ENCODE measurements at places on chromosomes 7 and 10.

DNA sequence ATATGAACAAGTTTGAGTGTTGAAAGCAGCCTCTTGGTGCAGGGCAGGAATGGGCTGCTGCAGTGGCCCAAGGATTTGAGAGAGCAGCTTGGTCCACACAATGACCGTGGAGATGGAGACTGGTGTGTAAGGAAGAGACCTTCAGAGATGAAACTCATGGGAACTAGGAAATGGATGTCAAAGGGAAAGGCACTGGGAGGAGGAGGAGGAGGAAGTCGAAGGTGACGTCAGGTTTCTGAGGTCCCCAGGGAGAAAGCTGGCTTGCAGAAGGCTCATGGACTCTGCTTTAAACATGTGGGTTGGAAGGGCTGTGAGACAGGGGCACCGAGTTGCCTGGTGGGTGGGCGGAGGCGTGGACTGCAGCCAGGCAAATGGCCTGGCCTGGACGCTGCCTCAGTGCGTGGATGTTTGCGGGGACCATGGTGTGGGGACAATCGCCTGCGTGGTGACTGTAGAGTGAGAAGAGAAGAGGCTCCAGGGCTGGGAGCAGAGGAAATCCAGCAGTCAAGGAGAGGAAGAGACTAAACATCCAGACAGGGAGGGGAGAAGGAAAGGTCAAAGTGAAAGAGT lies 14.6 kb downstream of the C10orf71 start:
- DNase-seq, result no peak

GRCh38 chr7:36875794-36876193 lies 151.5 kb upstream of the AOAH start:
- no peak for DNase-seq

GRCh38 chr7:115354925-115355324 lies 433.0 kb downstream of the MDFIC start:
- no peak for DNase-seq

DNA sequence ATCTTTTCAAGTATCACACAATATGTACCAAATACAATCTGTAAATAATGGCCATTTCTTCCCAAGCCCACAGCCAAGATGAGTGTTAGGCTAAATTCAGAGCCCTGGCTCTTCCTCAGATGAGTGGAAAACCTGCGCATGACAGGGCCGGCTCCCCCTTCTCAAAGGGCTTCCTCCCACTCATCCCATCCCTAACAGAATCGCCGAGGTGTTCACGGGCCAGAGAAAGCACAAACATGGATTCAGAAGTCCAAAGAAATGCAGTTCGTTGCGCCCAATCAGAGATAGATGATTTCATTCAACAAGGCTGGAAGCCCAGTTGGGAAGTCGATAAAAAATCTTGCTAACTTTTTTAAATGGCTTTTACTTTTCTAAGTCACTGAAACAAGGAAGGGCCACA lies 121.8 kb downstream of the UBE2H start:
- DNase-seq, result no peak

DNA sequence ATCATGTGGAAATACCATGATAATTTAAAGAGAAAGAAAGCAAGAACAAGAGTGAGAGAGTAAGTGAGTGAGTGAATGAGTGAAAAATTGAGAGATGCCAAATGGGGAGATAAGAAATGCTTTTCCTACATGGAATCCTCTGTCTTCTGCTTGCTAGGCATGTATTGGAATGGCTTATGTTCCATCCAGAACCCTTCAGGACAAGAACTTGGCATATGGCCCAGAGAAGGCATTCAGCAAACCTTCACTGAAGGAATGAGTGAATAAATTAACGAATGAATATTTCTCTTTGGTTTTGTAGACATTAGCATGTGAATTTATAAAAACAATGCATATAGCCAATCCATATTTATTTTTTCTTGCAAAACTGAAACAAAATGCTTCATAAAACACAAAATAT lies 162.2 kb downstream of the LRRTM3 start:
- no peak for DNase-seq

GRCh38 chr10:73209705-73210104 lies 37.4 kb downstream of the DNAJC9 start:
- no peak for DNase-seq

DNA sequence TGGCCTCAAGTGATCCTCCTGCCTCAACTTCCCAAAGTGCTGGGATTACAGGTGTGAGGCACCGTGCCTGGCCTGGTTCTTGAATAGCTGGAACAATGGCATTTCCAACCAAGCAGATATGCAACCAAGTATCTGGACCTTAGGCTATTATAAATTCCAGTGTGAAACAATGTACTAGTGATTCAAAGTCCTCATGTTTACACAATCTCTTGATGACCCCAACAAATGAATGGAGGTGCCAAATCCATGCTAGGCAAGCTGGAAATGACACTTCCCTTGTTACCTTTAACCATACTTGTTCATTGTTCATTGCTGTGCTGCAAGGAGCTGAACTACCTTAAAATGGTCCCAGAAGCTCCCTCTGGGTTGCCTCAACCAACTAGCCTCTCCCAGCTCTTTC lies 282.2 kb upstream of the KLF14 start:
- DNase-seq, result no peak

GRCh38 chr7:112447406-112447805 lies 2.9 kb upstream of the IFRD1 start:
- DNase-seq, result no peak

GRCh38 chr7:130521258-130521951 lies 29.5 kb downstream of the MEST start:
- DNase-seq, result no peak

- DNase-seq, result no peak
Measured at GRCh38 chr10:77504873-77505257, 132.7 kb downstream of the KCNMA1 start.

GRCh38 chr10:10777723-10778122 lies 239.9 kb upstream of the CELF2 start:
- no peak for DNase-seq

DNA sequence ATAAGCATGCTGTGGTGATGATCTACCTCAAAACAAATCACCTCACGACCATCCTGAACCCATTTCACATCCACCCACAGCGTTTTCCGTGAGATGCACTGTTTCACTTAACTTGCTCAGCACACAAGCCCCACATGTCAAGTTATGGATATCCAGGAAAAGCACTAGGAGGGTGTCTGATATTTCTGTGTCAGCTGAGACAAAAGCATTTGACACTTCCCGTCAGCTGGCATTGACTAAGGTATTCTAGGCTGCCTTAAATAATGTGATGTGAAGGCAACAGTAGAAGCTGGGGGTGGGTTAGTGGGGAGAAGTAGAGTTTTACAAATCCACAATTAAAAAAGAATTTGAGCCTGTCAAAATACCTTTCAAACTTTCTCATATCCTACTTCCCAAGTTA lies 68.7 kb upstream of the MDFIC start:
- no peak for DNase-seq

DNA sequence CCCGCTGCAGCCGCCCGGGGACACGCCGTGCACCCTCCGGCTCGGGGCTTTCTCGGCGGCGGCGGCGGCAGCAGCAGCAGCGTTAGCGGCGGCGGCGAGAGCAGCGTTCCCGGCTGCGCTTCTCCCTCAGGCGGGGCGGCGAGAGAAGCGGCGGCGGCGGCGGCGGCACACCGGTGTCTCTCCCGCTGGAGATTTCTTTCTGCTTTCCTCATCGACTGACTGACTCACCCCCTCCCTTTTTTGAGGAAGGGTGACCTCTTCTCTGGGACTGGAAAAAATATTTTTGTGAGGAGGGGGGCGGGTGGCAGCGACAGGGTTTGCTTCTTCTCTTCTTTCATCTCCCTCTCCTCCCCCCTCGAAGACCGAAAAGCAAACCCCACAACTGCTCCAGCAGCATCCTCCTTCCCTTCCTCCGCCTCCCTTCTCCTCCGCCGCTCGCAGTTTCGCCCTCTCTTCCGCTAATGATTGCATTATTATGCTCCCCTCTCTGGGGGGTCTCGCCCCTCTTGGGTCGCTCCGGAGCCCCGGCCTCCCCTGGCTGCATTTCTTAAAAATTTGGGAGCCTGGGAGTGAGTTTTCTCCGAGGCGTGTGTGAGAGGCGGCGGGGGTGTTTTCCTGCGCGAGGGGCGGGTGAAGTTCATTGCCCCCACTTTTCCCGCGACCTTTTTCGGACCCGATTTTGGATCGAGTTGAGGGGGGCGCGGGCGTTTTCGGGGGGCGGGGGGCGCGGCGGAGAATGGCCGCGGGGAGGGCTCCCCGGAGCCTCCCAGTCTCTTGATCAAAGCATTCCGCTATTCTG lies 411 bp downstream of the AUTS2 start:
- DNase-seq, result no peak

GRCh38 chr7:15130666-15131541 lies 228.4 kb upstream of the DGKB start:
- no peak for DNase-seq

GRCh38 chr10:100970076-100970913 lies 991 bp downstream of the SEMA4G start:
- DNase-seq, result no peak

GRCh38 chr7:128453836-128454804 lies 1.6 kb upstream of the HILPDA start:
- DNase-seq, result no peak

GRCh38 chr10:78312197-78313047 lies 278.8 kb downstream of the RPS24 start:
- no peak for DNase-seq

DNA sequence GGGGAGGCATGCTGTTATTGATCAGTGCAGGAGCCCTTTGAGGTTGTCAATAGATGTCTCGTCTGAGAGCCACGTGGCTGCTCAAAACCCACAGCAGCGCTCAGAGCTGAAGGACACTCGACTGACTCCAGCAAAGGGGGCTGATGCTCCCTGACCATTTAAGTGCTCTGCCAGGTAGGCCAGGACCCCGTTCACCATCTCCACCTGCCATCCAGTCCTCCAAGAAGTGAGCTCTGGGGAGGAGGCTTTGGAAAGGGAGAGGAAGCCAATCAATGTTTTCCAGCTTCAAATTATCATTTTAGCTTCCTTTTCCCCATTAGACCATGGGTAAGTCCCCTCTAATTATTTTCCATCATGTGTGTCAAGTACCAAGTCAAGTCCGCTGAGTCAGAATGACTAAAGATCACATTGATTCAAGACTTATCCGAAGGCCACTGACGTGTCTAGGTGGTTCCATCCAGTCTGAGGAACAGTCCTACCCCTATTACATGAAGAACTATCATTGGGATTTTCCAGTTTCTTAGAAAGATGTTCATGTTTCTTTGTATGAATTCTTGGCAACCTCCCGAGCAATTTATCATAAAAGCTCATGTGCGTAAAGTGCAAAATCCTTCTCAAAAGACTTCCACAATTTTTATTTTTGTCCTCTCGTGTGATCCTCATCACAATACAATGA lies 302.6 kb upstream of the LYZL1 start:
- DNase-seq, result no peak

GRCh38 chr10:86520871-86521677 lies 518 bp downstream of the WAPL start:
- peak; percentile 10 for DNase-seq

GRCh38 chr7:92404170-92404614 lies 43.1 kb upstream of the GATAD1 start:
- DNase-seq, result peak; percentile 16

GRCh38 chr7:141073641-141074161 lies at the start of gene TMEM178B:
Gene TMEM178B (plus strand): TSS chr7:141074064.
- no peak for DNase-seq

DNA sequence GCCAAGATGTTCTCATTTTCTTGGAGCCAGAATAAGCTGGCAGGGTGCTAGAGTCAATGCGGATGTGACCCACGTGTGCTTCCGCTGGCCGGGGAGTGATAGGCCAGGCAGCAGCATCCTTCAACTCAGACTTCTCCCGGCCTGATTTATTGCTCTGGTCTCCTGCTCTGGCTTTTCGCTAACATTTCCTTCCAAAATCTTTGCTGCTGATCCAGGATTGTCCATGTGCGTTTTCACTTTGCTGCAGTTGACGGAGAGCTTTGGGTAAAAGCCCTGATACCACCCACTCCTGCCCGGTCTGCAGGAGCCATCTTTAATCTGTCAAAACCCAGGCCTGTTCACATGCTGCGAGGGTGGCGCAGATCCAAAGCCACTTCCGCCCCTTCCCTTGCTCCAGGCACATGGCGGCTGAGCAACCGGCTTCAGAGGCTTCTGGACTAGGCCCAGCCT lies 106.8 kb downstream of the CYP26A1 start:
- no peak for DNase-seq

DNA sequence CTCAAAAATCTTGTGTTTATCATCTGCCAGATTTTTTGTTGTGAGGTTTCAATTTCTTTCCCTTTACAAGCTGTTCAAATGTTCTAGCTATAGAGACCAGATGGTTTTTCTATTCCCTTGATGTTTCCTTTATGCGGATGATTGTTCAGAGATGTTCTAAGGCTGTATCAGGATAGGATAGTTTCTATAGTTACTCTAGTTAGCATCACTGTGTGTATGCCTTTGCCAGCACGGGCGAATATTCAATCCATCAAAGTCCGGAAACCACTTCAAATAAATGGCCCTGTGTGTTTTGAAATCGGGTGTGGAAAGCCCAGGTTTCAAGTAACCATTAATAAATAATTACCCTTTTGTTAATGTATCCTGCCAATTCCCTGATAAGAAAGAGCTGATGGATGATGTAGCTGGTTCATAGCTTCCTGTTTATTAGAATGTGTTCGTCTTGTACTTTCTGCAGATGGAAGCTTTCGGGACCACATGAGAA lies 149.8 kb upstream of the PRKCQ start:
- no peak for DNase-seq

- DNase-seq, result no peak
Measured at GRCh38 chr10:34931216-34931615, 116.1 kb upstream of the PARD3 start.

- DNase-seq, result no peak
Measured at GRCh38 chr10:128713471-128713870, 587.2 kb upstream of the MKI67 start.

All from activated CD4-positive, alpha-beta T cell treated with anti-CD3 and anti-CD28 coated beads for 4 hours (primary cell).